ENCODE measurements at places on chromosomes 5 and 9.

DNA sequence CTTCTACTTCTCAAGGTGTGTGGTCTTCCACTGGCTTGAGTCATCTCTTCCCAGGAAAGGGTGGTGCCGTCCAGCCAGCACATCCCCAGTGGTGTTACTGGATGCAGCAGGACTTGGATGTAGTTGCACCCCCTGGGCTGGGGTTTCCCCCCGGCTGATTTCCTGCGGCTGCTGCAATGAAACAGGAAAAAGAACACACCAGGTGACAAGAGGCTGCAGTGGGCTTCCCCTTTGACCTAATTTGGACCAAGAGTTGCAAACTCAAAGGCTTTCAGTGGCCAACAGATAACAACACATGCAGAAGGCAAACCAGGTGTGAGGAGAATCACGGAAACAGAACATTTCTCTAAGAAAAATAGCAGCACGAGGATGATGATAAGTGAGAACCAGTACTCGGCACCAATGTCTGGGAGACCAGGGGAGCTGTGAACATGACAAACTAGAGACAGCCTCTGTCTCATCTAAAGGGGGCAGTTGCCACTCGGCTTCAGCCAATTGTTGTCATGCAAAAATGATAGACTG, 83.7 kb downstream of the PDE6A start:
- peak; percentile 31 for DNase-seq

GRCh38 chr9:95515272-95516113, 1.3 kb downstream of the PTCH1 start:
- no peak for DNase-seq

GRCh38 chr5:111439473-111440075, 72.8 kb downstream of the STARD4 start:
- peak; percentile 16 for DNase-seq

GRCh38 chr5:142743592-142744441, 26.4 kb upstream of the ARHGAP26 start:
- DNase-seq = peak; percentile 47

DNA sequence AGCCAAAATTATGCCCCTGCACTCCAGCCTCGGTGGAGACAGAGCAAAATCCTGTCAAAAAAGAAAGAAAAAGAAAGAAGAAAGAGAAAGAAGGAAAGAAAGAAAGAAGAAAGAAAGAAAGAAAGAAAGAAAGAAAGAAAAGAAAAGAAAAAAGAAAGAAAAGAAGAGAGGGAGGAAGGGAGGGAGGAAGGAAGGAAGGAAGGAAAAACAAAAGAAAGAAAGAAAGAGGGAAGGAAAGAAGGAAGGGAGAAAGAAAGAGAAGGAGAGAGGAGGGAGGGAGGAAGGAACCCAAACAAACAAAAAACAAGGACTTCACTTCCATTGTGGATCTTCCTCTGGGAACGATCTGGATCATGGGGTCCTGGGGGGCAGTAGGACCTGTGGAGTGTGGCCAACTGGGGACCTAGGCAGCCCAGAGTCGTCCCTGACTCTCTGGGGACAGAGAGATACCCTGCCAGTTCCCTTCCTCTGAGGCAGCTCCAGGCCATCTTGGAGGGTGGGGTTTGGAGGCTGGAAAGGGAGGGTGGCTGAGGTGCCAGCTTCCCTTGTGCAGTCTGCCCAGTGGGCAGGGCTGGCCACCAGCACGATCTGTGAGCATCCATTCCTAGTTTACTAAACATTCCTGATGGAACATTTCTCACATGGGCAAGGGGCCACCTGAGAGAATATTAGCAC, 216.8 kb downstream of the PAX5 start:
- no peak for DNase-seq

GRCh38 chr5:119218830-119219782, 136.7 kb upstream of the TNFAIP8 start:
- DNase-seq = no peak

- DNase-seq = peak; percentile 25
Measured at GRCh38 chr9:97853844-97854695, 1.0 kb downstream of the FOXE1 start.

DNA sequence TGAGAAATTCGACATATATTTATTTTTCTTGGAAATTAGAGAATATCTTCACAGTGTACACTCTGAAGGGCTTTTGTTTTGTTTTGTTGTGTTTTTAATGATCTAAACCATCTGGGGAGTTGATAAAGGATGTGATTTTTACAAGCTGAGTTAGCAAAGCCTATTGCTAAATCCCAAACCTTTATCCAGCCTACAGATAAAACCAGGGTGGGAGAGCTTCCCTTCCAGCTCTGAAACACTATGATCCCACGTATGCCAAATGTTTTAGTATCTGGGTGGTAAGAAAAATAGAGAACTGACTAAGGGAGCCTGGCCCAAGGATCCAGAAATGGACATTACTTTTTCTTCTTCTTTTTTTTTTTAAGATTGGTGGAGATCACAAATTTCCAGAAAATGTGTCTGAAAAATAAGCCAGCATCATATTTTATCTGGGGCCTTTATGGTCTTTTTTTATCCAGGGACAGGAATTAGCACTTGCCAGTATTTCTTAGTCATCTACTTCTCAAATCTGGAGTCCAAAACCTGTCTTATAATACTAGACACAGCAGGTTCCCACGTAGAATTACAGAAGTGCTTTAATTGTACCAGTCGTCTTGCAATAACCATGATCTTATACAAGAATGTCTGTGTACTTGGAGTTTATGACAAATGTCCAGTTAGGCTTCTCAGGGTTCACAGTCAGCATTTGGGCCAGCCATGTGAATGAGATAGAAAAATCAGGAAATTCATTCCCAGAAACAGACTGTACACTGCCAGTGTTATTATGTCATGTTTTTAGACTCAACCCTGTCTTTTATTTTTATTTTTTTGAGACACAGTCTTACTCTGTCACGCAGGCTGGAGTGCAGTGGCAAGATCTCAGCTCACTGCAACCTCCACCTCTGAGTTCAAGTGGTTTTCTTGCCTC, 290.8 kb upstream of the MPDZ start:
- DNase-seq = no peak

DNA sequence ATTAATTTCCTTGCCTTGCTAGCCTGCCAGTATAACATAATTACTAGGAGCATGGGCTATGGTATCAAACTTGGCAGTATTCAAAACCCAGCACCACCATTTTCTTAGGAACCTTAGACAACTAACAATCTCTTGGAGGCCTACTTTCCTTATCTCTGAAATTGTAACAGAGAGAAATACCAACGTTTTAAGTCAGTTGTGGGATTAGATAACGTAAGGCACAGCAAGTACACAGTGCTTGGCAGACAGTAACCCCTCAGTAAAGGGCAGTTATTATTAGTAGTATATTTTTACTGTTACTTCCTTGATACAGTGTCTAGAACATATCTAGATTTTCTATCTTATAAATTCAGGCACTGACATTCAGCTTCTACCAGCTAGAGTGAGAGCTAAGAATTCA, 309.6 kb downstream of the ACTL7B start:
- peak; percentile 30 for DNase-seq

GRCh38 chr5:61362796-61363368, 30.8 kb downstream of the ZSWIM6 start:
- DNase-seq = peak; percentile 41

DNA sequence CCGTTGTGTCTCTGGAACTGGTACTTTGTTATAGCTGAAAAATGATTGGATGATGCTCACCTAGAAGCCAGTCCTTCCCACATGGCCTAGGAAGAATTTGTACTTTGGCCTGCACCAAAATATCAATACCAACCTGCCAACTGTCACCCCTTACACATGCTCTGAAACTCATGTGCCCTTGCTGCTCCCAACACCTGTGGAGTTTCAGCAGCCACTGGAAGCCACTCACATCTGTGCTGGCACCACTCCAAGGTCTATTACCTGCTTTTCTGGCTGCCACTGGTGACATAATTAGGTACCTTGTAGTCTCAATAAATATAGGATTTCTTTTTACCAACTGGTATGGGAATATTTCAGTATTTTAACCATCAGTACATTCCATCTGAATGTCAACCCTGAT, 363.6 kb downstream of the SH3GL2 start:
- no peak for DNase-seq

GRCh38 chr9:95462249-95463147, 54.3 kb downstream of the PTCH1 start:
- peak; percentile 84 for DNase-seq

GRCh38 chr9:83359039-83359438, 179.2 kb downstream of the FRMD3 start:
- DNase-seq = no peak

- DNase-seq = no peak
Measured at GRCh38 chr9:89724659-89725058, 119.8 kb downstream of the GADD45G start.

Data from iris pigment epithelial cell (primary cell).